ENCODE measurements at places on chromosomes 4 and X.

GRCh38 chrX:116239944-116240840, 69.6 kb downstream of the AGTR2 start:
- DNase-seq: no peak

GRCh38 chr4:76614589-76614988, 179.6 kb downstream of the SHROOM3 start:
- no peak for DNase-seq

- DNase-seq: no peak
Observed at GRCh38 chr4:143109376-143109775, 75.3 kb upstream of the USP38 start.

- no peak for DNase-seq
Observed at GRCh38 chr4:151530783-151531182, 121.8 kb downstream of the FHIP1A start.

GRCh38 chr4:142567199-142567598, 278.9 kb downstream of the INPP4B start:
- no peak for DNase-seq

DNA sequence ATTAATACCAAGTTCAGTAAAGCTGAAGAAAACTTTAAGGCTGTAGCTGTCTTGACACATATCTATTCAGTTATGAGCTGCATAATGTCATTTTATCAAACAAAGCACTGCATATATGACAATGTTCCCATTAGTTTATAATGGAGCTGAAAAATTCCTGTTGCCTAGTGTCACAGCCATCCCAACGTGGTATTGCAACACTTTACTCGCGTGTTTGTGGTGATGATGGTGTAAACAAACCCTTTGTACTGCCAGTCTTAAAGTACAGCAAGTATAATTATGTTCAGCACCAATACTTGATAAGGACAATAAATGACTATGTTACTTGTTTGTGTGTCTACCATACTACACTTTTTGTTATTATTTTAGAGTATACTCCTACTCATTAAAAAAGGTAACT, 1415.6 kb upstream of the PCDH7 start:
- DNase-seq: no peak

GRCh38 chr4:1375051-1375721, 28.2 kb downstream of the UVSSA start:
- peak; percentile 7 for DNase-seq

DNA sequence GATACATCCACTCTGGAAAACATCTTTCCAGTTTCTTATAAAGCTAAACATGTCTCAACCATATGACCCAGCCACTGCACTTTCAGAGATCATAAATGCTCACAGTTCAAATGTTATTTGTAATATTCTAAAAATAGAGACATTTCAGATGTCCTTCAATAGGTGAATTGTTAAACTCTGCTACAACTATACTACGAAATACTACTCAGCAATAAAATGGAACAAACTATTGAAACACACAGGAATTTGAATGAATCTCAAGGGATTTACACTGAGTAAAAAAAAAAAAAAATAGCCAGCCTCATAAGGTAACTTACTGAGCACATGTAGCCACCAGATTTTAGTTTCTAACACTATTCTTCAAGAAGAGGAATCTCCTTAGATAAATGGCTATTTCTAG, 253.9 kb downstream of the PCDH18 start:
- DNase-seq: no peak

- no peak for DNase-seq
Observed at GRCh38 chr4:20899591-20899990, 199.3 kb downstream of the PACRGL start.

DNA sequence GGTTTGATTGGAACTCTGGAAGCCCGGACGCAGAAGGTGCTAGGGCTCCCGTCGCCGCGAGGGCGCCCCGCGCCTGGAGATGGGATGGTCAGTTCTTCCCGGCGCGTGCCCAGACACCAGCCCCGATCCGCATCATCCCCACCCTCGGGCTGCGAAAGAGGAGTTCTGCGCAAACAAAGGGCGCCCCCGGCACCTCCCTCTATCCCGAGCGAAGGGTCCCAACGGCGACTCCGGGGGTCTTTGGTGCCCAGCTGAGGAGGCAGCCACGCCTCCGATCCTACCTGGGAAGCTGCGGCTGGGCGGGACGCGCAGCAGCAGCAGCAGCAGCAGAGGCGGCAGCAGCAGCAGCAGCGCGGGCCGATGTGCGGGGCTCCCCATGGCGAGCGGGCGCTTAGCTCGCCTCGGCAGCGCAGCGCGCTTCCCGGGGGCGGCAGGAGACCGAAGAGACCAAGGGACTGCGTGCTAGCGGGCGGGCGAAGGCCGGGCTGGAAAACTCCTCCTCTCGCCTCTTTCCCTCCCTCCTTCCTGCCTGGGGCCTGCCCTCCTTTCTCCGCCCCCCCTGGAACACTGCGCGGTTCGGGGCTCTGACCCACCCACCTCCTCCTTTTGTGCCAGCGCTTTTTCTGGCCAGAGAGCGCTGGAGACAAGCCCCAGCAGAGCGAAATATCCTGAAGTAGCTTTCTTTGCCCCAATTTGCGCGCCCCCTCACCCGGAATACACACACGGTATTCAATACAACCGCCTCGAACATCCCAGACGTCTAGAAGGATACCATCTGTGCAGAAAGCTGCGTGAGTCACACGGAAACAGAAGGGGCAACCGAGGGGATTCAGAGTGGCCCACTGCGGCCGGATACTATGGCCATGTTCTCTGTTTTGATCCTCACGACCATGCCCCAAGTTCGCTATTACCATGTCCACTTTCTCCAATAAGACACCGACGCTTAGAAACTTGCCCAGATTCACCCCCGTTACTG, at the start of gene SRPX:
Gene SRPX, minus strand, starts transcription at position 457 of the 976 bp plus-strand sequence. Its CDS starts 79 bp downstream, at position 378.
- peak; percentile 16 for DNase-seq

DNA sequence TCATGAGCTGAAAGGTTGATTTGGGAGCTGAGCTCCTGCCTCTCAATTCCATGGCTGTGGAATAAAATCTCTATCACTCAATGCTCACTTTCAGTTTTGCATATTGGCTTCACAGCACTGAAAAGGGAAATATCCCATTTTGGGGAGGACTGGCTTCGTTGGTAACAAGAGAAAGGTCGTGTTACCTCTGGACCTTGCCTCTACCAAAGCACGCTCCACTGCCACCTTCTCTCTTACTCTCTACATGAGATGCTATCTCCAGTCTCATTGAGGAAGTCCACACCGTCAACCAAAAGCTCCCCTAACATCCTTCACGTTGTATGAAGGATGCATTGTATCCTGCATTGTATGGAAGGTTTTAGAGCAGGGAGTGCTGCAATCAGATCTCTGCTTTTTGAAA, 195.0 kb upstream of the LDB2 start:
- no peak for DNase-seq

GRCh38 chr4:36255577-36255976, 11.3 kb upstream of the ARAP2 start:
- no peak for DNase-seq

DNA sequence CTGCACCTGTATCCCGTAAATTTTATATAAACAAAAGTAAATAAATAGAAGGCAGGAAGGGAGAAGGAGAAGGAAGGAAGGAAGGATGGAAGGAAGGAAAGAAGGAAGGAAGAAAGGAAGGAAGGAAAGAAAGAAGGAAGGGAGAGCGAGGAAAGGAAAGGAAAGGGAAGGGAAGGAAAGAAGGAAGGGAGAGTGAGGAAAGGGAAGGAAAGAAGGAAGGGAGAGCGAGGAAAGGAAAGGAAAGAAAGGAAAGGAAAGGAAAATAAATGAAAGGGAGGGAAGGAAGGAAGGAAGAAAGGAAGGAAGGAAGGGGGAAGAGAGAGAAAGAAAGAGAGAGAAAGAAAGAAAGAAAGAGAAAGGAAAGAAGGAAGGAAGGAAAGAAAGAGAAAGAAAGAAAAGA, 43.0 kb upstream of the FRG1 start:
- no peak for DNase-seq

All from BE2C (cell line).